Fibroblast of lung (primary cell): ENCODE measurements at places on chromosomes 3 and 15.

GRCh38 chr3:64021922-64022321, 1.4 kb downstream of the PSMD6 start:
- DNase-seq: no peak

GRCh38 chr3:152200476-152201420, 68.0 kb upstream of the MBNL1 start:
- no peak for DNase-seq

GRCh38 chr3:35921718-35922117, 282.4 kb downstream of the ARPP21 start:
- DNase-seq: no peak

DNA sequence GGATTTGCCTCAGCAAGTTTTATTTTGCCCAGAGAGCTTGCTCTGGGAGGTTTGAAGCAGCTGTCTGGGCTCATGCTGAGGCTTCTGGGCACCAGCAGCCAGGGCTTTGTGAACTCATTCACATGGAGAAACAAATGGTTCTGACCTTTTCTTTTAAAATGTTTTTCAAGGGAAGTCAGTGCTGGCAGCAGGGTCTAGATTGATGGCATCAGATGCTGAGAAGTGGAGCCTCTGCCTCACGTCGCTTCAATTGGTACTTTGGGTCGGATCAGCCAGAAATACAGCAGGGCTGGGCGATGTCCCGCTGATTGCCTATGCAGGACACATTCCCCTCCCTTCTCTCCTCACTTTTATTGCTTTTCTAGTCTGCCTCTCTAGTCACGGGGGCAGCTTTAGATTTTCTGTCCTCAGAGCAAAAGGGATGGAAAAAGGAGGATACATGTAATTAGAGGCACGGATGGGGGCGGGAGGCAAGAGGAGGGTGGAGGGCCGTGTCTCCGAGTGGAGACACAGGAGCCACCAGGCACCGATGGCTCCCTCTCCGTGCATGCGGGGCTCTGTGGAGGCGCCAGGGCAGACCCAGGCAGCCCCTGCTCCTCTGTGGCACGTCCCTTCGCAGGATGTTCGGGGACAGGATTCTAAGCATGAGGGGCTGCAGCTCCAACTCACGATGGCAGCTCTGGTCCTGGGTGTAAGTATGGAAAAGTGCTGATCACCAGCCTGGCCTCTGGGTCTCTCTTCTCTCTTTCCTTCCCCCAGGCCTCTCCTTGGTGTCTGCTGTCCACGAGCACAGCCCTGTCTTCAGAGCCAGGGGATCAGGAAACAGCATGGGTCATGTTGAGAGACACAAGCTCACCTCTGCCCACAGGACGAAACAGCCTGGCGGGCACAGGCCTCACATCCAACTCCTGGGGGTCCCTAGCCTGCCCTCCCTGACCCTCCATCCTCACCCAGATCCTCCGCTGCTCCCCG, 116.1 kb downstream of the FAM43A start:
- DNase-seq: no peak

DNA sequence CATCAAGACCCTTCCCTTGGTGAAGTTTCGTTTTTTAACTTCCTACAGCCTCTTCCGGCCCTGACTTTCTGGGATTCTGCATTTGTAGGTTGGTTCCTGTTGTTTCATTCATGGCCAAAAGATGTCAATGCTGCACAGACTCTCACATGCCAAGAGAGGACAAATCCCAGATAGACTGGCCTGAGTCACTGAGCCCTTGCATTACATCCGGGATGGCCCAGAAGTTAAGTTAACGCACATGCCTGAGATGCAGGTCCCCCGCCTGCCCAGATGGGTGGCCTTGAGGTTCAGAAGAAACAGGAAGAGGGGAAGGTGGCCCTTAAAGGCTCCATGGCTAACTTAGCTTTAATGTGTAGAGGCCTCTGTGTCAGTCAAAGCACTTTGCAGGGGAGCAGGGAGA, 51.6 kb upstream of the SRGAP3 start:
- DNase-seq: no peak

GRCh38 chr3:104920512-104920911, 446.2 kb upstream of the ALCAM start:
- DNase-seq: no peak

GRCh38 chr3:124512881-124513609, 217.2 kb upstream of the UMPS start:
- no peak for DNase-seq

DNA sequence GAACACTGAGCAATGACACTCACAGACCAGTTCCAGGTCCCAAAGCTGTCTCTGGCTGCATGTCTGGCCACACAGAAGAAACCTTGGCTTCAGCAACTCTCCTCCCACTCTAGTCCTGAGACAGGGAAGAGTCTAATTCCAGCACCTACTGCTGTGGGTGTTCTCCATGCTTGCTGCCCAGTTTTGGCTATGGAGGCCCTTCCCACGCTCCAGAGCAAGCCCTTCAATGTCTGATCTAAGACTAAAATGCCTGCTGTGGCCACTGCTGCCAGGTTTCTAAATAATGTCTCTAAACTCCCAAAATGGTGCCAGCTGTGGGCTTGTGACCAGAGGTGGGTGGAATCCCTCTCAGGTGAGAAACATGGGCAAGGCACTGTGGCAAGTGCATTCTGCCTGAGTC, 531.3 kb downstream of the GRM7 start:
- no peak for DNase-seq

GRCh38 chr3:101279162-101279561, 41.2 kb downstream of the IMPG2 start:
- no peak for DNase-seq

DNA sequence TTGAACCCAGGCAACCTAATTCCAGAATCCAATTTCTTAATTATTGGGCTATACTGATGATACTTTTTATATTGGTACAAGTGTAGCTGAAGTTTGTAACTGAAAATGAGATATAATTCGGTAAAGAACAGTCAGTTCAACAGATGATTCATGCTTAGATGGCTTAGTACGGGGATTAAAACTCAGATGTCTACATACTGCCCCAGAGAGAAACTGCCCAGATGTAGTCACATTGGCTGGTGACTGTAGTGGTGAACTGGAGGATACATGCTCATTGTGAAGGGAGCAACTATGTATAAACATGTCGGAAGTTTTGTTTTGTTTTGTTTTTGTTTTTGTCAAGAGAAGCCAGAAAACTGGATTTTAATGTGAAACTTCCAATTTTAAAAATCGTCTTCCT, 179.6 kb downstream of the ADAMTSL3 start:
- DNase-seq: no peak

DNA sequence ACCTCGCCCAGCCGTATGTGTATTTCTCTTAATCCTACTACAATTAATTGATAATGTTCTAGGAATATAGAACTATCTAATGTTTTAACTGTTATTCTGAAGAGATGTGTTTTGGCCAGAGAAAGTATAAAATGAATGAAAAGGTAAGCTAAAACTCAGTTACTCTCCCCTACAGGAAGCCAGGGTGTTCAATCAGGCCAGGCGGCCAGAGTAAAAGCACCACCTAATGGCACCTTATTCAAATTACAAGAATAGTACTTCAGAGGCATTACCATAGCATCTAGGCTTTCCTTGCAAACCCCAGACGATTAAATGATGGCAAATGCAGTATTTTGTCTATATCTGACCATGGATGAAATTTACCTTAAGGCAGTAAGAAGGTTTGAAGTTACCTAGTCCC, 10.4 kb downstream of the SLC12A8 start:
- peak; percentile 50 for DNase-seq

- DNase-seq: peak; percentile 28
Observed at GRCh38 chr15:75650908-75651809, 3.4 kb downstream of the SNX33 start.

GRCh38 chr15:65996901-65997300, 127.6 kb downstream of the RAB11A start:
- DNase-seq: no peak

GRCh38 chr3:133573629-133574194, at the start of gene CDV3:
CDV3 (plus strand) TSS chr3:133573686; CDS start chr3:133574045, 359 bp downstream.
- no peak for DNase-seq

DNA sequence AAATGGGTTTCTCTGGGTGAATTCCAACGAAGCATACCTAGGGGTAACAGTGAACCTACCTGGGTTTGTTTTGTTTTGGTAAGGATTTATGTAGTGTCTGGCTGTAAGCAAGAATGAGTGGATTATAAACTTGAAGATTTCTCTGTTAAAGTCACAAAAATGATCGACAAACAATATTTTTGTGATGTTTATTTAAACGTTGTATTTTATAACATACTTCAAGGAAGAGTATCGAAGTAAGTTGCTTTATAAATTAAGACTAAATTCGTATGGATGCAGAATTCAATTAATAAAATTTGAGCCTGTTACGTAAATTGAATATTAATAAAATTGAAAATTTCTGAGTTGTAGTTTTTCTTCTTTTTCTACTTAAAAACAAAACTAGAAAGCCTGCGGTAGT, 982 bp upstream of the ZDHHC23 start:
- DNase-seq: no peak

- peak; percentile 91 for DNase-seq
Observed at GRCh38 chr3:100073714-100074307, 40.5 kb downstream of the FILIP1L start.

GRCh38 chr3:42115215-42115614, 24.1 kb downstream of the TRAK1 start:
- no peak for DNase-seq

GRCh38 chr3:128425142-128425845, 41.4 kb downstream of the DNAJB8 start:
- no peak for DNase-seq

DNA sequence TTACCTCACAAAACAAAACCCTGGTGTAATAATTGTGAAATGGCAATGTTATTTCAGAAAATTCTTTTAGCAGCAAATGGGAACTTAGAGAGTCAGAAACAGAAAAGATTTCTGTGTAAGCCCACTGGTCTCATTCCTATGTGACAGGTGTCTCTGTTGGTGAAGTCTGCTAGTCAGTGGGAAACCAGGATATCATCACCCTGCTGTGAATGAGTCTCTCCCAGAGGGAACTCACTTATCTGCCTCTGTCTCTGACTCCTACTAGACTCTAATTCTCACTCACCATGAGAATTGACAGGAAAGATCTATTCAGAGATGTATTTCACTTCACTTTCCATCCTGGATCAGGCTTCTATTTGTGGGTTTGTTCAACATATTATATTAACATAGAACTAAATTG, 266.0 kb downstream of the EPHA3 start:
- no peak for DNase-seq

DNA sequence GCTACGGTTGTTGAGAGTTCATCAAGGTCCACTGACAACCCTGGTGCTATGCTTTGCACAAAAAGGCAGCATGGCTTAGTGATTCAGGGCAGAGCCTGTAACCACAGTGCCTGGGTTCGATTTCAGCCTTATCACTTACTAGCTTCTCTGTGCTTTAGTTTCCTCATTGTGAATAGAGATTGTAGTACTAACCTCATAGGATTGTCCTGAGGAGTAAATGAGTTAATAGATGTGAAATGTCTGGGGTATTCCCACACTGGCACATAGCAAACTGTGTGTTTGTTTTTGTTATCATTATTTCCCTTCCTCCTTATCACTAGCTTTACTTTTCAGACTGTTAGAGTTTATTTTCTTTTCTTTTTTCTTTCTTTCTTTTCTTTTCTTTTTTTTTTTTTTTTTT, 16.3 kb downstream of the CRTAP start:
- DNase-seq: peak; percentile 24

GRCh38 chr3:37991109-37991508, 523 bp downstream of the VILL start:
- no peak for DNase-seq

GRCh38 chr15:71201477-71201876, 86.2 kb downstream of the THSD4 start:
- peak; percentile 44 for DNase-seq

DNA sequence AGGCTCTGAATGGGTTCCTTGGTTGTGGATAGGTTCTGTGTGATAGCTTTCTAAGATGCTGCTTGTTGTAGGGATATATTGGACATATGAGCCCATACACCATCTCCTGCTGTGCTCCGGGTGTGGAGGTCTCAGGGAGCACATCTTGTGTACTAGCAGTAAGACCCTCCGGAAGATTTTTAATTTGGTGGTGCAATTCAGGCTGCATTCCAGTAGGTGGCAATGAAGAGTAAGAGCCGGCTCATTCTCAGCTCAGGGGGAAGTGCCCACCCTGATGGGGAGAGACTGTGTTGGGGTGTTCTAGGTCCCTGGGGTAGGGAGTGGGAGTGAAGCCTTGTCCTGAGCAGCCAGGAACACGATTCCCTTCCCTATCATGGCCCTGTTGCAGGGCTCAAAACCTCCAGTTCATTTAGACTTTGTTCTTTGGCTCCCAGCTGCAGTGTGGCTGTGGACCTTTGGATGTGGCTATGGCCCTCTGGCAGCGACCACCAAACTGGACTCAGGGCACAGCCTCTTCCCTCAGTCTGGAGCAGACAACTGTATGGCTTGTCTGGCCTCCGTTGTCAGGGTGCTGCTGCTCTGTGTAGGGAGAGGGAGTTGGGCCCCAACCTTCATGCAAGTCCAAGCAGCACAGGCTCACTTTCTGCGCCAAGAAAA, 104.7 kb downstream of the UNC13C start:
- peak; percentile 10 for DNase-seq

DNA sequence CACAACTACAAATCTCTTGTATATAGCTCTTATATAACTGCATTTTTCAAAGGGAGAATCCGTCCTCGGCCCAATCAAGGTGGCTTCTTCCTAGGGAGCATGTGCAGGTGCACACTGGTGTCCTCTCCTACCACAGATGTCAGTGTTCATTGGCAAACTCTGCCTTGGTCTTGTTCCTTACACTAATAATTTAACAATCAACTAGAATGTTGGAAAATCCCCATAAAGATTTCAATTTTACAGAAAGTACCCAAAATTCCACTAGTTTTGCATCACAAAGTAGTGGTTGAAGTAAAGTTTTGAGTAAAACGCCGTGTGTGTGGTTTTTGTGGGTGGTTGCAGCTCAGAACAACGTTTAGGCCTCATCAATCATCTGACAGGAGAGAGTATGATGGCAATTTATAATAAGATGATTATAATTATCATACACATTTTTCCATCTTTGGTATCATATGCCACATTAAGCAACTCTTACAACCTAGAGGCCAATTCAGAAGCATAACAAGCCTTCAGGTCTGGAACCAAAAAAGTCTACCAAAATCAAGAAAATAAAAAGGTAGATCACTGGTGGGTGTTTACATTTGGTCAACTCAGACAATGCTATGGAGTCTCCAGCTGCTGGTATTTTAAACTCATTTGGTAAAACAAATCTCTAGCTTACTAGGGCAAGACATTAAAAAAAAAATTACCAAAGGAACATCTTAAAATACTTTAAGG, 128.9 kb upstream of the BHLHE40 start:
- DNase-seq: peak; percentile 78
